ENCODE measurements at places on chromosomes 2 and 18.
A peak's percentile ranks its signal among the peaks of the same experiment; 100 is the strongest.

- DNase-seq = no peak
These were observed 263.5 kb upstream of the LRRTM1 start for GRCh38 chr2:80568011-80568410.

GRCh38 chr2:95077530-95077825 is 44.1 kb downstream of the MRPS5 start:
- DNase-seq = no peak

GRCh38 chr18:26453386-26453901 is 94.9 kb downstream of the KCTD1 start:
- no peak for DNase-seq

DNA sequence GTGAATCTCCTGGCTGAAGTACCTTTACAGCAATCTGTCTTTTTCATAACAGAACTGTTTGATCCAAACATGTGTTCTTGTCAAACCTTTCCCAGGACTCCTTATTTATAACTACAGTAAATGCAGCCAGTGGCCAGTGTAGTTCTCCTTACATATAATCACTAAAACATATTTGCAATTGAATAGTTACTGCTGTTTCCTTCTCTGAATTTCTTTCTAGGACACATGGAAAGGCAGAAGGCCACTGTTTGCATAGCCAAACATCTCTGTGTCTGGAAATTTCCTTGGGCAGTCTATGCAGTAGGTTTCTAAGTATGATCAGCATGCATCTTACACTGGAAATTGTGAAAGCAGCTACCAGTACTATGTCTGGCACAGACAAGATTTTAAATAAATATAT is 57.4 kb upstream of the COL3A1 start:
- no peak for DNase-seq

DNA sequence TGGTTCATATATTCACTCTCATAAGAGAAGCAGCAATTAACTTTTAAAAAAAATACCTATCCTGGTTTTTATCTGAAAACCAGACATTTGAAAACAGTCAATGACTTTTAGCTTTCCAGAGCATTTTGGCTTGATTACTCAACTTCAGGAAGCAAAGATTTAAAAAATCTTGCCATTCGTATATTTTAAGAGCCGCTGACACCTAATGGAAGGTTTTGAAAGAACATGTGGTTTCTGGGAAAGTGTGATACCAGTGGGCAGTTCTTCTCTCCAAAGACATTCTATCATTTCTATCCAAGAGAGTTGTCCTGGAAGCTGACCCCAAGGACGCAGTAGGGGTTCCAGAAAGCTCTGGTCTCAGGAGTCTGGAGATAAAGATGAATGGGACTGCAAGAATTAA is 234.7 kb downstream of the TTC32 start:
- DNase-seq = no peak

DNA sequence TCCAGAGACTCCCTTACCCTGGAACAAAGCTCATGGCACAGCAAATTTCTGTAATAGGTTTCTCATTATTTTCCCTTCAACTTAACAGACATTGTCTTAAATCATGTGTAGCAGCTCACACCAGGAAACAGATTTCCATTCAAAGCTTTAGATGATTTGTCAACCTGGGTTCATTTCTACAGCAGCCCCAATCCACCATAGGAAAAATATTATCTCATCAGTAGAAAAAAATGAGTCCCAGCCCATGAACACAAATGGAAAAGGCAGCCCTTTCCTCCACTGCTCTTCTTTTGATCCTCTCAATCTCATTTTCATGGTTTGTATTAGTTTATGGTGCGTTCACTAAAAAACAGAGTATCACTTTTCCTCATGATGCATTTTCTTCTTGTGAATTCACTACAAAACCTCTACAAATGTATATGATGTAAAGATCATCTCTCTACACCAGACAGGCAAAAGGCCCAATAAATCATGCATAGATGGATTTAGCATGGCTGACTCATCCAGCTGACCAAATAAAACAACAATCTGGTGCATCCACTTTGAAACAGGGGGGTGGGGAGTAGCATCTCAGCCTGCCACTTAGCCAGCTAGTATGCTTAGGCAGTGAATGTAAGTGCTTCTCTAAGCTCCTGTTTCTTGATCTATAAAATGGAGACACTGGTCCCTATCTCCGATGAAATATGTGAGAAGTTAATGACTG is 78.6 kb downstream of the SATB2 start:
- DNase-seq = no peak

GRCh38 chr18:48962252-48962993 is 11.7 kb upstream of the SMAD7 start:
- DNase-seq = no peak

- DNase-seq = no peak
These were observed 7.0 kb downstream of the DGKD start for GRCh38 chr2:233361297-233361696.

DNA sequence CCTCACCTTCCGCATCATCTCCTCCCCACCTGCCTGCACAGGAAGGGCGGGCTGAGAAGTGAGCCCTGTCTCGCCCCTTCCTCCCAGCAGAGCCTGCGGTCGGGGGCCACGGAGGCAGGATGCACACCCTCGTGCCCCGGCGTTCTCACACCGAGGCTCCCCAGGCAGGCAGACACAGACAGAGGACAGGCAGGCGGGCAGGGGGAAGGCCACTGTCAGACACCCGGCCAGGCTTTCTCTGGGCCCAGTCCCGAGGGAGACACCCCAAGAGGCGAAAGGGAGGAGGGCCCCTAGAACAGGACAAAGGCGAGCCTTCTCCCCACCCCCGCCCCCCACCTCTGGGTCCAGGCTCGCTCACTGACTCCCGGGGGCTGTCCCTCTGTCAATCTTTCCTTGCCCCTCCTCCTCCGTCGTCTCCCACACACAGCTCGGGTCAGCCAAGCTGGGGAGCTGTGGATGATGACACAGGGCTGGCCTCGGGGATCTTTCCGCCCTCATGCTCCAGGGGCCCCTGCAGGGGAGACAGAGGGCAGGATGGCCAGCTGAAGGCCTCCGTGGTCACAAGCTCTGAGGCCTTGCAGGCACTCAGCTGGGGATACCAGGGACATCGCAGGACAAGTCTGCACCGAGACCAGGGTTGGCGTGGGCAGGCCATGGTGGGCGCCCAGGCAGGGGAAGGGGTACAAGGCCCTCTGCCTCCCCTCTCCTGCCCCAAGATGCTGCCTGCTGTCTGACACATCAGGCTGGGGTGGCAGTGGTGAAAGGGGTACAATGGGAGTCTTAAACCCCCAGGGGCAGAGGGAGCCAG is 24.9 kb downstream of the BIN1 start:
- peak; percentile 71 for DNase-seq

DNA sequence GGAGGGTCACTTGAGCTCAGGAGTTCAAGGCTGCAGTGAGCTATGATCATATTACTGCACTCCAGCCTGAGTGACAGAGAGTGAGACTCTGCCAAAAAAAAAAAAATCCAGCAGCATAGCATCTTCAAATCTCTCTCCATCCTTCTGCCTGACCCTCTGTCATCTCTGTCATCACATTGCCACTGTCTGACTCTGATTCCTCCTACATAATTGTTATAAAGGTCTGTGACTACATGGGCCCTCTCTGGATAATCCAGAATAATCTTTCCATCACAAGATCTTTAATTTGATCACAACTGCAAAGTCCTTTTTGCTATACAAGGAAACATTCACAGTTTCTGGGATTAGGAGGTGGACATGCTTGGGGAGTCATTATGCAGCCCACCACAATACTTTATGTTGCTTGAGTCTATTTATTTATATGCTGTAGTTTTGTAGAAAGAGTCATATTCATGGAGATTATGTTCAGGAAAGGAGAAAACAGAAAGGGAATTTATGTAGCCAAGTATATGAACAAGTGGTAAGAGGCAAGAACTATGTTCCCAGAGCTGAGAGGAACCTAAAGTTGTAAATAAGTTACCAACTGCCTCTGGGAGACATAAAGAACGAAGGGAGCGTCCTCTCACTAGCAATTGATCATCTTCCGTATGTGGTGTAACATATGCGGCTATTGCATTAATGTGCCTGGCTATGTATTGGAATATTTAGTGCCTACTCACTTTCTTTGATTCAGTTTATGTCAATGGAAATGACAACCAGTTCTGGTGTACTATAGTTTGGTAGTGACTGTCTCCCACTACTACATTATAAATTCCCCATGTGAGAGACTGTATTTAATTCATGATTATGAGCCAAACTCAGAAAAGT is 21.5 kb downstream of the RND3 start:
- no peak for DNase-seq

DNA sequence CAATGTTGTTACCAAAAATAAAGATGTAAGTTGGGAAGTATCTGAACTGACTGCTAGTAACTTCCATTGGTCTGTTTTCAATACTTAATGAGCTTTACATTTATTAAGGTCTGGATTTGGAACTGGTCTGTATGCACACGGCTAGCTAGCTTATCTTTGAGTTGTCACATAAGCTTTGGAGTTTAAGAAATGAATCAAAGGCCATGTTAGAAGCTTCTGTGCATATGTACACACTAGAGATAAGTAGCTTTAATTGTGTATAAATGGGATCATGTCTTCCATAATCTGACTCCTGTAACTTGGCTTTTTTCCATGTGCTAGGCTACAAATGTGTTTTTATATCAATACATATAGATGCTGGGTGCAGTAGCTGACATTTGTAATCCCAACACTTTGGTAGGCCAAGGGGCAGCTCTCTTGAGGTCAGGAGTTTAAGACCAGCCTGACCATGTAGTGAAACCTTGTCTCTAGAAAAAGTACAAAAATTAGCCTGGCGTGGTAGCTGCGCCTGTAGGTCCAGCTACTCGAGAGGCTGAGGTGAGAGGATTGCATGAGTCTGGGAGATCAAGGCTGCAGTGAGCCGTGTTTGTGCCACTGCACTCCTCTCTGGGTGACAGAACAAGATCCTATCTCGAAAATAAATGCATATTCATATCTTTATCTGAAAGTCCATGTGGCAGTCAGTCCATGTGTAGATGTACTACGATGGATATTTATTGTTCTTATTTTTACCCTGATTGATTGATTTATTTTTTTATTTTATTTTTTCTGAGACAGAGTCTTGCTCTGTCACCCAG is 27.2 kb downstream of the ATIC start:
- DNase-seq = no peak

DNA sequence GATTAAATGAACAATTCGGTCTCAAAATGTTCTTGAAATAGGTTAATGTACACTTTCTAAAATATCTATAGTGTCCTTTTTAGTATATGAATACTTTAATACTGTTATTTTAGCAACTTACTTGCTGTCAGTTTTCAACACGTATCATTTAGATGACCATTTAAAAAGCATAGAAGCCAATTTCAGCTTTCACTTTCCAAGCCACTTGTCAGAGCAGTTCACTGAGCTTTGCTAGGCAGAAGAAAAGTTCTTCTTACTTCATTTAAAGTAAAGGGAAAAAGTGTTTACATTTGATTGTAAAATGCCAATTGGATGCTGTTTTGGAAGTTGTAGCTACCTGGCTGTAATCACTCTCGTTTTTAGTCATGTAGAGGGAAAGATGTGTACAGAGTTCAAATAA is 126.0 kb downstream of the KCNH7 start:
- DNase-seq = no peak

- no peak for DNase-seq
These were observed 20.4 kb downstream of the KDSR start for GRCh38 chr18:63346480-63347183.

Measured in GM12892 (cell line).